ENCODE measurements at places on chromosomes 6 and 20. TPM values are rescaled to one million over a fixed set of nuclear protein-coding genes. Genes with fewer than 3 reads are reported as not detected.

Gene PAX1
- total RNA-seq, result not detected

Gene MYLK4
- total RNA-seq, result 1.9 TPM

Gene CST4
- total RNA-seq, result not detected

Gene PPP1R3G
- total RNA-seq, result 19.5 TPM

Gene BPIFB1
- not detected for total RNA-seq

Gene DNAAF9
- 18.9 TPM for total RNA-seq

Gene SMLR1
- not detected for total RNA-seq

Gene OXT
- total RNA-seq, result not detected

Gene TSBP1
- total RNA-seq, result not detected

Measured in right cardiac atrium (tissue), 5 donors.